Progenitor cell of endocrine pancreas (in vitro differentiated cells): ENCODE measurements at places on chromosomes 7 and 10.

- DNase-seq = no peak
Measured at GRCh38 chr10:14478604-14479003, 147.9 kb upstream of the FRMD4A start.

GRCh38 chr10:1662438-1663025 is 74.8 kb downstream of the ADARB2 start:
- DNase-seq = no peak

DNA sequence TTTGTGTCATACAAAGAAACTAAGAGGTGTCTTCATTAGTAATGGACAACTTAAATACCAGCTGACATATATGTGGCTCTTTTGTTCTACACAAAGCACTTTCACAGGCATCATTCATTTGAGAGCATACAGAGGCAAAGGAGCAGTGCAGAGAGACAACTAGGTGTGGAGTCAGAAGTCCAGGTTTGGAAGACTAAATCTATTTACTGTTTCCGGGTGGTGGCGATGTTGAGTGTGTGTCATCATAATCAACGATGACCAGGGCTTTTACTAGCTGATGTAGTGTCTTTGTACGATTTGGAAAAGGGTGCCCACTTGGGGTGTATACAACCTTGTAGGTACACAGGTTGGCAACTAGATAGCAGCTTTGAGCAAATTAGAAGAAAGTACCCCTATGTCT is 195.5 kb upstream of the CCDC6 start:
- no peak for DNase-seq

DNA sequence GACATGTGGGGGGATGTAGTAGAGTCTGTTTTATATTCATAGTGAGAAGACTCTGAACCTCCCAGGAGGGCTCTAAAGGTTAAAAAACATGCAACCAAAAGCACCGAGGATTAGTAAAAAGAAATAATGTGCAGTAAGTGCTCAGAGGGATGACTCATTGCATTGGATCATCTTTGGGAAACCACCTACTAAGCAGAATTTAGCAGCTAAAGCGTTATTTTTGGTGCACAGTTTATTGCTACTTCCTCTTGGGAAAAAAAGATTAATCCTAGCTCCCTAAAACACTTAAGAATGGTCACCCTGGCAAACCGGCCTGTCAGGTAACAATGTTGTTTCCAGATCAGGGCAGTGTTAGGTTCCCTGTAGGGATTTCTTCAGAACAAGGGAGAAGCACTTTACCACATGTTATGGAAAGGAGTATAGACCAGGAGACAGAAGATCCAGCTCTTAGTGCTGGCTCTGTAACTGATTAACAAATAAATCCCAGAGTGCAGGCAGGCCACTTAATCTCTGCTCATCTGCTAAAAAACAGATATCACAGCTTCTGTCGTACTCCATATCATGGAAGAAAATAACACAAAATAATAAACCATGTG is 44.8 kb upstream of the FAM133B start:
- DNase-seq = no peak

DNA sequence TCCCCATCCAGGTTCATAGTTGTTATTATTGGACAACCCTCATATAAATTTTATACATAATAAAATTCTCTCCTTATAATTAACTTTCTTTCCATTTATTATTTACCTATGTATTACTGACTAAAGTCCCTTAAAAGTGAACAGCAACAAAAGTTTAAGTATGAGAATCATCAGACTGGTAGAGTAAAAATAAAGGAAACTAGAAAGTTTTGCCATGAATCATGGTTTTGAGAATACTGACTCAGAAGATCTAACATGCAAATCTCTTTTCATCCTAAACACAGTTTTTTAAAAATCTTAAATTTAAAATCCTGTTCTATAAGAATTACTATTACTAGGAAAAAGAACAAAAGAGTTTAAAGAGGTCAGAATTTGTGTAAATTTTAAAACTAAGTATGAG is 32.1 kb downstream of the HERC4 start:
- DNase-seq = no peak

DNA sequence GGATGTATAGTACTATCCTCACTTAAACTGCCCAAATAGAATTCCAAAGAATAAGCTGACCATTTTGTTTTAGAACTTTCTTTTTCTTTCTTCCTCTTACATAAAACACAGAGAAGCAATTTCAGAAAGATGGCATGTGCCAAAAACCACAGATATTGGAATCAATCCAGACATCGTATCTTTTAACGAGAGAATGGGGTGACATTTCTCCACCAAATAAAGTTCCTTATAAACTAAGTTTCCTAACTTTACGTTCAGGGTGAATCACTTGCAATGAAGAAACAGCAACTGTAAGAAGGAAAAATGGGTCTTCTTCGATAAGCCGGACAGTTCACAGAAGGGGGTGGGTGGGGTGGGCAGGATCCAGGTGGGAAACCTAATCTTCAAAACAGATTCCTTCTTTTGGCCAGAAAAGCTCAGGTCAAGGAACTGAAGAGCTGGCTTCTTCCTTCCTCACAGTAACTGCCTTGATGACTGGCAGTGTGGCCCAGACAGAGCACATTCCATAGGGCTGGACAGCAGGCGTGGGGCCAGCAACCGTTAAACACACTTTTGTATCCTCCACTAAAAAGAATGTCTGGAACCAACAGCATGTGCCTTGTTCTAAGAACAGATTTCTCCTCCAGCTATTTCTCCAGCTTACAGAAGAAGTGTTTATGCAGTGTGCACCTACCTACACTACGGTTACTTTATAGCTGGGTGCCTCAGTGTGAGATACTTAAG is 31.5 kb downstream of the CREB3L2 start:
- no peak for DNase-seq

- DNase-seq = no peak
Measured at GRCh38 chr10:5557040-5557721, 32.4 kb downstream of the CALML3 start.
